ENCODE measurements at places on chromosomes 1 and 21. TPM values are rescaled to one million over a fixed set of nuclear protein-coding genes. Genes with fewer than 3 reads are reported as not detected.

The CD1D gene
- 4.2 TPM for total RNA-seq

The CHI3L2 gene
- 2.5 TPM for total RNA-seq

DNA sequence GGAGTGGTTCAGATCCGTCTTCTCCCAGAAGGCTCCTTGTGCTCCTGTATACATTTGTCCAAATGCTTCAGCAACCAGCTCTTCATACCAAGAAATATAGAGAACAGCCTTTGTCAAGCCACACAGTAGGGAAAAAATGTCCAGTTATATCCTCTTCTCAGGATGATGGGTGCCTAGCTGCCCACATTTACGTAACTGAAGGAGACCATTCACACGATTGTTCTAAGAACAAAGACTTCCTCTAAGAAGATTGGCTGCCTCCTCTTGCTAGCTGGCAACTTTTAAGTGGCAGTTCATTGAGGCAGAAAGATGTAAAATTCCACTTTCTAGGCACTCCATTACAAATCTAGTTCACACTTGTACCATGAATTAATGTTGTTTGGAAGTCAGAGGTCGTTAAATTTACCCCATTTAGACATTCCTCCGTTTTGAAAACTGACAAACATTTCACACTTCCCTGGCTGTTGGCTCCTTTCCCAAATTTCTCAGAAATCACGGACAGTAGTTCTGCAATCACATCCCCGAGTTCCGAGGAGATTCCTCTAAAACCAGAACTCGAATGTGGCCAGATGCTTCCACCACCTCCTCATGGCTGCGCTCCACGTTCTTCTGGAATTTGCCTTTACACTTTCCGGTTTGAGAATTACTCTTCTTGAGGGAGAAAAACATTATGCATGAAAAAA, 45.6 kb upstream of the CSF1 start:
- peaks cover 13% of the 10 kb centered on the region for H3K4me1 ChIP-seq
- peak overlapping the region; percentile 14 for H3K27ac ChIP-seq
- no peak for DNase-seq
- H3K36me3 ChIP-seq, result no peaks in the 10 kb centered on the region
- no peak overlapping the region for H3K4me3 ChIP-seq
- H3K27me3 ChIP-seq, result no peaks in the 10 kb centered on the region

DNA sequence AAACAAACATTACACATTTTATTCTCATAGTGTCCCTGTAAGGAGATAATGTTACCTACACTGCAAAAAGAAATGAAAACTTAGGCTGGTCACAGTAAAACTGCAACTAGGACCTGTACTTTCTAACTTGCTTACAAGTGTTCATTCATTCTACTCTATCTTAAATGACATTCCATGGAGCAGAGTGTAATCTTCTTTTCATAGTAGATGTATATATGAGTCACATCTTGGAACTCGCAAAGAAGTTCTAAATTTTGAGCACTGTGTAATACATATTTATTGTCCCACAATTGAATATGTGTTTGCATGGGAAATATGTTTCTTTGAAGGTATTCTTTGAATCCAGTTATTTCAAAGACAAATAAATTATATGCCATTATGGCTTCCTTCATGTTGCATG, 1258.5 kb upstream of the ADGRL2 start:
- no peaks in the 10 kb centered on the region for H3K4me1 ChIP-seq
- no peaks in the 10 kb centered on the region for H3K36me3 ChIP-seq
- H3K4me3 ChIP-seq, result no peak overlapping the region
